H9 (cell line): ENCODE measurements at places on chromosomes 11 and 22.
A peak's percentile ranks its signal among the peaks of the same experiment; 100 is the strongest.

DNA sequence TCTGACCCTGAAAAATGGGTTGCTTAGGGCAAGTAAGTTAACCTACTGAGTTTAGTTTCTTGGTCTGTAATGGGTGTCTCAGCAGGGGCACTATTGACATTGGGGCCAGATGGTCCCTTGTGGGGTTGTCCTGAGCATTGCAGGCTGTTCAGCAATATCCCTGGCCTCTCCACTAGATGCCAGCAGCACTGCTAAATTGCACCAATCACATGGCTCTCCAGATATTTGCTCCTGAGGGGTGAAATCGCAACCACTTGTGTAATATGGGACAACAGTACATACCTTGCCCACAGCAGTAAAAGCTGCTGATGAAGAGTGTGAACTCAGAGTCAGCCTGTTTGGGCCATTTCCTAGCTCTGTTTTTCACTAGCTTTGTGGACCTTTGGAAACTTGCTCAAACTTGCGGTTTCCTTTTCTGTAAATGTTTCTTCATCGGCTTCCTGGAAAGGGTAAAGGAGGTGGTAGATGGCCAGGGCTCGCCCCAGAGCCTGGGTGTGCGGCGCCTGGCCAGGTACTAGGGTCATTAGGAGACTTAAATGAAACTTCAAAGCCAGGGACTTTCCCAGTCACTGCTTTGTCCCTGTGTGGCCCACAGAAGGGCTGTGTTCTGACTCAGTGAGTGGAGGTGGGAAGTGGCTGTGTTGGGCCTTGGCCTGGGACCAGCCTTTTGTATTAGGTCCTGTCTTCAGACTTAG lies 13.0 kb downstream of the NCF4 start:
- H3K36me3 ChIP-seq: no peaks in the 10 kb centered on the region
- H3K27ac ChIP-seq: no peak overlapping the region
- no peaks in the 10 kb centered on the region for H3K4me1 ChIP-seq
- no peaks in the 10 kb centered on the region for H3K27me3 ChIP-seq

GRCh38 chr11:64751580-64751979 lies 7.6 kb upstream of the RASGRP2 start:
- H3K36me3 ChIP-seq: no peaks in the 10 kb centered on the region; the same call in 1 of the 3 replicates
- no peak overlapping the region for H3K27ac ChIP-seq
- H3K4me1 ChIP-seq: no peaks in the 10 kb centered on the region
- no peak overlapping the region for H3K4me3 ChIP-seq
- no peak for DNase-seq
- H3K27me3 ChIP-seq: no peaks in the 10 kb centered on the region

- no peak overlapping the region for H3K4me3 ChIP-seq
- no peaks in the 10 kb centered on the region for H3K36me3 ChIP-seq
- H3K4me1 ChIP-seq: no peaks in the 10 kb centered on the region
These were observed 37.5 kb upstream of the TSPAN18 start for GRCh38 chr11:44689265-44689664.

DNA sequence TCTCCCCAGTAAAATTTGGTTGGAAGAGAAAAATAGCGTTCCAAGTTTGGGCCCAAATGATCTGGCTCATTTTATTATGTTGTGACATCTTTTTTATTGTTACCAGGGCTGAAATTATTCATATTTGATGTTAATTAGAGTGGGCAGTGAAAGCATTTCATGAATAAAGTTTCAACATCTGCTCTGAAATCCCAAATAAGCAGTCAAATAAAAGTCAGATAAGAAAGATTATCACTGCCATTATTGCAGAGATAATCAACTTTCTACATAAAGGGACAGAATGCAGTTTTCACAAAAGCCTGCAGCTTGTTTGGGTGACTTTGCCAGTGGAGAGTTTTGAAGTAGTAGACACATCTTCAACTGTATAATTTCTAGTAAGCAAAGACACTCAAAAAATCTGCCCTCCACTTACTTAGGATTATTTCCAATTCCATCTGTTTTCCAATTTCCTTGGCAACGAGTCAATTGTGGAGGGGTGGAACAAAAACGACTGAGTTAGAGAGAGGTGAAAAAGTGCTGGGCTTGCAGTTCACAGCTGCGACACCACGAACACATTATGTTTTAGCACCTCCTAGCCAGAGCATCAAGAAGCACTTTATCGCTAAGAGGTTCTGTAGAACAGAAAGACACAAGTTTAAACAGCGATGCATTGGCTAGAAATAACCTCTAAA lies 9.0 kb downstream of the TECTA start:
- 0 out of 2 replicates have a peak, but pooled peaks cover 2% of the 10 kb centered on the region for H3K4me1 ChIP-seq
- no peak overlapping the region for H3K27ac ChIP-seq
- no peaks in the 10 kb centered on the region for H3K27me3 ChIP-seq
- H3K4me3 ChIP-seq: no peak overlapping the region

DNA sequence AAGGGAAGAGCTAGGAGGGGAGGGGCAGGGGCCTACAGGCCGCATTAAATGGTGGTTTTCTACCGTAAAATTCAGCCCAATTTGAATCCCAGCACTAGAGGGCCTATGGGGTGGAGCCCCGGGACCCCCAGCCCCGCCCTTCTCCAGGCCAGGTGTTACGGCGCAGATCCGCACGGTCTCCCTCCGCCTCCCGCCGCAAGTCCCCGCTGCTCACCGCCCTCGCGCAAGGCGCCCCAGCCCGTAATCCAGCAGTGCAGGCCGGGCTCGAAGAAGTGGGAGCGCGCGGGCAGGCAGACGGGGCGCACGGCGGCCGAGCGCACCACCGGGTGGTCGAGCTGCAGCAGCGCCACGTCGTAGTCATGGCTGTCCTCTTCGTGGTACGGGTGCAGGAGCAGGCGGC lies 17.3 kb downstream of the KCTD17 start:
- peak; percentile 81 for DNase-seq
- peaks cover 16% of the 10 kb centered on the region for H3K27me3 ChIP-seq
- peaks cover 6% of the 10 kb centered on the region; the same call in 1 of the 2 replicates for H3K36me3 ChIP-seq
- H3K27ac ChIP-seq: no peak overlapping the region
- H3K4me1 ChIP-seq: no peaks in the 10 kb centered on the region
- peak overlapping the region; percentile 51; the same call in 2 of the 3 replicates for H3K4me3 ChIP-seq

- no peaks in the 10 kb centered on the region for H3K27me3 ChIP-seq
- H3K4me1 ChIP-seq: peaks cover 4% of the 10 kb centered on the region; the same call in 1 of the 2 replicates
- H3K36me3 ChIP-seq: no peaks in the 10 kb centered on the region
- peak overlapping the region; percentile 32; the same call in 1 of the 2 replicates for H3K4me3 ChIP-seq
These were observed 22.8 kb upstream of the PICK1 start for GRCh38 chr22:38034278-38034882.

- no peaks in the 10 kb centered on the region for H3K27me3 ChIP-seq
- no peaks in the 10 kb centered on the region; the same call in 1 of the 2 replicates for H3K4me1 ChIP-seq
- no peak overlapping the region for H3K4me3 ChIP-seq
- DNase-seq: peak; percentile 22
- no peak overlapping the region for H3K27ac ChIP-seq
- peaks cover 4% of the 10 kb centered on the region; the same call in 1 of the 2 replicates for H3K36me3 ChIP-seq
These were observed 4.7 kb downstream of the UNC93B1 start for GRCh38 chr11:67999201-67999629.

DNA sequence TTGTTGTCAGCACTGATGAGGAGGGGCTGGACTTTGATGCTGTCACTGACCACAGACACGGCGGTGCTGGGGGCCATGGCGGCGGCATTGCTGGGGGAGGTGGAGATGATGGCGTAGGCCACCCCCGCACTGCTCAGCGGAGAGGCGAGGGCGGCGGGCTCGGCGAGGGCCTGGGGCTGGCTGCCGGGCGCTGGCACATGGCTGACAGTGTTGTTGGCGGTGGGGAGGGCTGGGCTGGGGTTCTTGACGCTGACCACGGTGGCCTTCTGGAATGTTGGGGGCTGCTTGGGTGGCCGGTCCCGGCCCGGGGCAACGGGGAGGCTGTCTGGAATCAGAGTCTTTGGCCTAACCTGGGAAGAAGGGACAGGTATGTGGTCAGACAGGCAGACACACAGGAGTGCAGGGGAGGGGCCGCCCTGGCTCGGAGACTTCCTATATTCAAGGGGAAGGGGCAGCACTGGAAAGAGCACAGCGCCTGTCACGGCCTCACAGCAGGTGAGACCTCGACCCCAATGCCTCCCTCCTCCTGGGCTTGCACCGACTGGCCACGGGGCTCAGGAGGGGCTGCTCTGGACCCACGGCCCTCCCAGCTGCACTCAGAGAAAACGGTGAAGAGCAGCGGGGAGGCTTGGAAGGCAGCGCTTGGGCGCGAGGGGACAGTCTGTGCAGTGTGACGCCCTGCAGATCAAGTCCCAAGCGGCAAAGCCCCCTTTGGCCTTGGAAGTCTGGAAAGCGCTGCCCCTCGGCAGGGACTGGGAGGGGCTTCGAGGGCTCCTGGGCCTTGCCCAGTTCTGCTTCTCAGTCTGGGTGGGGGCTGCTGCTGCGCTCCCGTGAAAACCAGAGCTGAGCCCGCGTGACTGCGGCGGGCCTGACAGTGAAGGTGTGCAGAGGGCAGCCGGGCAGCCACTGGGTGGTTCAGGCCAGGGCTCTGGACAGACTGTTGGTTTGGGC lies 93.2 kb downstream of the PHF21B start:
- peaks cover 52% of the 10 kb centered on the region for H3K36me3 ChIP-seq
- H3K4me3 ChIP-seq: no peak overlapping the region
- no peak overlapping the region for H3K27ac ChIP-seq
- H3K27me3 ChIP-seq: no peaks in the 10 kb centered on the region
- DNase-seq: no peak

GRCh38 chr22:37386441-37386840 lies 40.8 kb downstream of the ELFN2 start:
- no peaks in the 10 kb centered on the region for H3K36me3 ChIP-seq
- H3K4me3 ChIP-seq: no peak overlapping the region
- no peak overlapping the region for H3K27ac ChIP-seq
- H3K27me3 ChIP-seq: no peaks in the 10 kb centered on the region

DNA sequence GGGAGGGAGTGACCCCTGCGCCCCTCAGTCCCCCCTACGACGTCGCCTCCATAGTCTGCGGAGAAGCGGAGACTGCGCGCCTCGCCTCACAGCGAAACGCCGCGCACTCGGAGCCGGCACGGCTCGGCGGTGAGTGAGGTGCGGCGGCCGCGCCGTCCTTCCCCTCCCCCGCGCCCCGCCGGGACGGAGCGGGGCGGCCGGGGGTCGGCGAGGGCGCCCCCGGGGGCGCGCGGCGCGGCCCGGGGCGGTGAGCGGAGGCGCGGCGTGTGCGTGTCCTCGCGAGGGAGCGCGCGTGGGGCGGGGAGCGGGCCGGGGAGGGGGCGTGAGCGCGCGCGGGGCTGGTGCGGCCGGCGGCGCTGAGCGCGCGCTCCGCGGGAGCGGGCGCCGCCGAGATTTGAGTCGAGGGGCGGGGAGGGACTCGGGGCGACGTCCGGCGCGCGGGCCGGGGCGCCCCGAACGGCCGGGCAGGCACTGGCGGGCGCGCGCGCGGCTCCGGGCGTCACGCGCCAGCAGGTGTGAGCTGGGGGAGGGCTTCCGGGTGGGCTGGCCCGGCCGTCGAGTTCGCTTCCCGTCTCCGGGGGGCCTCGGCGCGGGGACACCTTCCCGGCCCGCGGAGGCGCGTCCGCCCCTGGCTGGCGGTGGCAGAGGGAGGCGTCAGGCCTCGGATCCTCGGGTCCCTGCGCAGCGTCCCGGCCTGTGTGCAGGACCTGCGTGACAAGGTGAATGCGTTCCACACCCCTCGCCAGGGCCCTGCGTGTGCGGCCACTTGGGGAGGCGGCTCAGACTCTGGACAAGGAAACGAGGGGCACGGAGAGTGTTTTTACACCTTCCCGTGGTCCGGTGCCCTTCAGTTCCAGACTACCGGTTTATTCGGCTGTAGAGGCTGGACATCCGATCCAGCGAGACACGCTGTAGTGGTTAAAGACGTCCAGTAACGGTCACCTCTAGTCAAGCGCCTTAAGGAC lies 50.4 kb downstream of the FAM83F start:
- no peaks in the 10 kb centered on the region for H3K27me3 ChIP-seq
- peak; percentile 58 for DNase-seq
- no peaks in the 10 kb centered on the region for H3K36me3 ChIP-seq
- H3K4me1 ChIP-seq: peaks cover 4% of the 10 kb centered on the region; the same call in 1 of the 2 replicates

DNA sequence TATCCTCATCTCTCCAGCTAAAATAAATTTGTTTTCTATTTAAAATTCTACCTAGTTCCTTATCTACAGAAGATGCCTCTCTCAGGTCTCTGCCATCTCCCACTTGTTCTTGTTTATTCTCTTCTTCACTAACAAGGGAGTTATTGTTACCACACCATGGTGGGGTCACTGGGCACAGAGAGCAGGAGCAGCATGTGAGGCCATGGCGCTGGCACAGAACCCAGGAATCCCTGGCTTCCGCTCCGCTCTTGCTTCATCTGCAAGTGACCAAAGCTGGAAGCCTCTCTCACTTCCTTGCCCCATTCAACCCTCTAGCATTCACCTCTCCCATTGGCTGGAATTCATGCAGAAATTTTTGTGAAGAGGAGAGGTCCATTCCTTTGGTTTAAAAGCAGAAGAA lies 190.7 kb upstream of the NCAM1 start:
- H3K4me3 ChIP-seq: no peak overlapping the region
- no peaks in the 10 kb centered on the region for H3K27me3 ChIP-seq
- H3K27ac ChIP-seq: no peak overlapping the region
- H3K36me3 ChIP-seq: no peaks in the 10 kb centered on the region

DNA sequence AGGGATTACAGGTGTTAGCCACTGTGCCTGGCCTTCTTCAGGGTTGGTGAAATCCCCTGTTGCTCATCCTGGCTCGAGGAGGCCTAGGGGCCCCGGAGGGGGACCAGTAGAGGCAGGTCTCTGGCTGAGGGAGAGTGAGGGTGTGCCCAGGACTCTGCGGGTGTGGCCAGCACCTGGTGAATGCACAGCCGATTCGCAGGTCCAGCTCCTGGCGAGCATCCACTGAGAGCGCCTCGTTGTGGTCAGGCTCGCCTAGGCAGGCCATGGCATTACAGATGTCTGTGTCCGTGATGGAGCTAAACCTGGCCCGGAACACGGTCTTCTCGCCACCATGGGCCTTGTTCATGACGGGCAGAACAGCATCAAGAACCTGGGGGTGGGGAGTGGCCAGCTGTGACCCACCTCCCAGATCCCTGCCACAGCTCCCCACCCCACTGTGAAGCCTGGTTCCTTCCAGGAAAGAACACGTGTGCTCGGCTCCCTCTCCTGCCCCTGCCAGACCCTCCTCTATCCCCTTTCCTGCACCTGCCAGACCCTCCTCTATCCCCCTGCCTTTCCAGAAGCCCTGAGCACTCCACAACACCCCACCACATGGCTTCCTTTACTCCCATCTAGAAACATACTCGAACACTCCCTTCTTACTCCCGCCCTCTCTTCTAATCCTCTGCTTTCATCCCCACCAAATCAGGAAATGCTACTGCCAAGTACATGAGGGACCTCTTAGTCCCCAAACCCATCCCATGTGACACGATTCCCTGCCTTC lies 12.4 kb downstream of the TOP3B start:
- peaks cover 91% of the 10 kb centered on the region for H3K36me3 ChIP-seq
- H3K4me3 ChIP-seq: no peak overlapping the region
- H3K27me3 ChIP-seq: no peaks in the 10 kb centered on the region
- no peak overlapping the region for H3K27ac ChIP-seq

- H3K4me1 ChIP-seq: no peaks in the 10 kb centered on the region
- H3K36me3 ChIP-seq: no peaks in the 10 kb centered on the region
- no peaks in the 10 kb centered on the region for H3K27me3 ChIP-seq
- H3K4me3 ChIP-seq: no peak overlapping the region
- H3K27ac ChIP-seq: no peak overlapping the region
These were observed 343.5 kb downstream of the TENM4 start for GRCh38 chr11:79097246-79097875.

- H3K36me3 ChIP-seq: no peaks in the 10 kb centered on the region; the same call in 1 of the 2 replicates
- H3K4me1 ChIP-seq: no peaks in the 10 kb centered on the region
- H3K27me3 ChIP-seq: no peaks in the 10 kb centered on the region
These were observed 127.3 kb downstream of the MORC2 start for GRCh38 chr22:30841273-30841672.
